NCI-H2029 treated with DMSO at 0.1 percent for 48 hours (cell line): ENCODE measurements at places on chromosomes 4 and X.

- DNase-seq: no peak
Measured at GRCh38 chrX:72048510-72049455, 82.9 kb downstream of the RTL5 start.

DNA sequence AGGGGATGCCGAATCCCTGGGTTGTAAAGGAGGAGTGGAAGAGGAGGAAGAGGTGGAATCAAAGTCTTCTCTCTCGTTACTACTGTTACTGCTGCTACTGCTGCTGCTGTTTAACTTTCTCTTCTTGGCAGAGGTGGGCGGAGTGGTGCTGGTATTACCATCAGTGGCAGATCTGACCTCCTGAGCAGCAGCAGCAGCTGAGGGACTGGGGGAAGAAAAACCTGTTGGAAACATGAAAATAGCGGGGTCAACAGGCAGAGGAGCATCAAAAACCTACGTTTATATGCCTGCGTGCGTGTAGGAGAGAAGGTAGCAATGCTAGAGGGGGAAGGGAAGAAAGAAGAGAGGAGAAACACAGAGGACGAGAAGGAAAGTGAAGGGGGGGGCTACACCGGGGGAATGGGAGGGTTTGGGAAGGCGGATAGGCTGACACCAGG is 339 bp downstream of the CUL4B start:
- peak; percentile 41 for DNase-seq

GRCh38 chr4:39855909-39856512 is 121.7 kb downstream of the PDS5A start:
- no peak for DNase-seq

- DNase-seq: no peak
Measured at GRCh38 chrX:42803320-42803719, 25.4 kb upstream of the PPP1R2C start.

GRCh38 chrX:42585842-42586621 is 191.9 kb downstream of the PPP1R2C start:
- peak; percentile 33 for DNase-seq

GRCh38 chrX:107826238-107827029 is 768 bp downstream of the MID2 start:
- DNase-seq: no peak

- peak; percentile 70 for DNase-seq
Measured at GRCh38 chr4:158670975-158671664, 567 bp downstream of the C4orf46 start.

- DNase-seq: no peak
Measured at GRCh38 chrX:119015407-119016237, 41.2 kb downstream of the LONRF3 start.
